ENCODE measurements at places on chromosomes 2 and 18.
A peak's percentile ranks its signal among the peaks of the same experiment; 100 is the strongest.

DNA sequence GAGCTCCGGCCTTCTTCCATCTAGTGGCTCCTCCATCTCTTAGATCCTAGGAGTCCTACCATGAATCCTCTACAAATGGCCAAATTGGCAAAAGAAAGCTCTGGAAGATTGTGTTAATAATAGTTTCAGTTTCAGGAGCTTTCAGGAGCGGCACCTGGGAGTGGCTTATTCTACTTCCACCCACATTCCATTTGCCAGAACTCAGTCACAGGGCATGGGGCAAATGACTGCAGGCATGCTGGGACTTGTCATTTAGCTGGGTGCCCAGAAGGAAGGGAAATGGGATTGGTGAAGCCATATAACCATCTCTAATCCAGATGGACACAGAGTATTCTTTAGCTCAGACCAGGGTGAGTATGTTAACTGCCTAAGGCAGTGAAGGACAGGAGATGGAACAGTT, 3.6 kb upstream of the LRATD1 start:
- DNase-seq = no peak

DNA sequence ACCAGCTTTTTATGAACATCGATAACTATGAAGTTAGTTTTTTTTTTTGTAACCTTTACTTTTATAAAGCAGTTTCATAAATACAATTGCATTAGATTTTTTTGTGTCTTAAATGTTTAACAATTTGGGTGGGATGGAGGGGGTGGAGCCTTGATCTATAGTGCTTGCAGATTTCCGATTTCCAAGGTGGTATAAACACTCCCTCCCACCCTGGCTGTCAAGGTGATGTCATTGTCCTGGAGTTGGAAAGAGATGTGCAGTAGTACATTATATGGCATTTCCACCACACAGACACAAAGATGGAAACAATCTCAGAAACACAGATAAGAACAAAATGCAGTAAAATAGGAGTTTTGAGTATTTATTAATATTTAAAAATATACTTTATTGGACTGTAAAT, 114.4 kb downstream of the TTN start:
- no peak for DNase-seq

GRCh38 chr2:143433251-143433650, 304.0 kb downstream of the ARHGAP15 start:
- DNase-seq = no peak

- no peak for DNase-seq
Measured at GRCh38 chr2:237150831-237151375, 65.2 kb downstream of the COPS8 start.

DNA sequence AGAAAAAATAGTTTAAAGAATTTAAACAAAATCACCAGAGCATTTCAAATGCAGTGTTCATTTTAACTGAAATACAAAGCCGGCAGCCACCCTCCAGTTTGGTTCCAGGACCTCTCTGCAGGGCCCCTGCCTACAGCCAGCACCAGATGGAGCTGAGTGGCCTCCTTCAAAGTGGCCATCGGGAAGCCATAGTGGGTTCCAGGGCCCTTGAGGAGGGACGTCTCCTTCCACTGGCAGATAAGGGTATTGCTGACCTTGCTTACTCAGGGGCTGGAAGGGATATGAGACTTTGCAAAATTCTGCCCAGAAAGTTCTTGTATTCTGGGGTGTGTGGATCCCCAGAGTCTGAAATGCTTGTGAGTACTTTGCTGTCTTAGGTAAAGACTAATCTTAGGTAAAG, 205.2 kb upstream of the APCDD1 start:
- DNase-seq = peak; percentile 37

DNA sequence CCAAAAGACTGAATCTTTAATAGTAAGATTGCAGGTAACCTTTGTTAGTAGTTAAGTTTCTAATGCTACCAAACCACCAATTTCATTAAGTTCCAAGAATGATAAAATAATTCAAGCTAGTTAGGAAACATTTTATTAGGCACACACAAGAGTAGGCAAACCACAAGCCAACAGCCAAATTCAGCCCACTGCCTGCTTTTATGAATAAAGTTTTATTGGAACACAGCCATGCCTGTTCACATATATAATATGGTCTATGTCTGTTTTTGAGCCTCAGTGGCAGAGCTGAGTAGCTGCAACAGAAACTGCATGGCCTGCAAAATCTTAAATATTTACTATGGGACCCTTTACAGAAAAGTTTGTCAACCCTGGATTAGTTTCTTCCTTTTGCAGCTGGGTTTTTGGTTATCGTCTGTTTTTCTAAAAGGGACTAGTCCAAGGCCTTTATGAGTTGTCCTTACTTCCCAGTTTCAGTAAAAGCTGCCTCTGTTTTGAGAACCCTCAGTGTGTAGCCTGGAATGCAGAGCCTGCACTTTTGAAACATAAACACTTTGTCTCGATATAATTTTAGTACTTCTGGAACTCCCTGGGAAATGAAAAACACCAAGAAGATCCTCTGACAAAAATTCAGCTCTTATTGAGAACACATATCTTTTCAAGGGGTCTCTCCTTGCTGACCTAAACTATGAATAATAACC, 39.1 kb downstream of the FRZB start:
- no peak for DNase-seq

GRCh38 chr2:71336802-71337201, 5.2 kb downstream of the ZNF638 start:
- no peak for DNase-seq

GRCh38 chr2:79388024-79388423, 124.8 kb upstream of the CTNNA2 start:
- DNase-seq = no peak

GRCh38 chr18:37729716-37730115, 164.1 kb upstream of the CELF4 start:
- no peak for DNase-seq

DNA sequence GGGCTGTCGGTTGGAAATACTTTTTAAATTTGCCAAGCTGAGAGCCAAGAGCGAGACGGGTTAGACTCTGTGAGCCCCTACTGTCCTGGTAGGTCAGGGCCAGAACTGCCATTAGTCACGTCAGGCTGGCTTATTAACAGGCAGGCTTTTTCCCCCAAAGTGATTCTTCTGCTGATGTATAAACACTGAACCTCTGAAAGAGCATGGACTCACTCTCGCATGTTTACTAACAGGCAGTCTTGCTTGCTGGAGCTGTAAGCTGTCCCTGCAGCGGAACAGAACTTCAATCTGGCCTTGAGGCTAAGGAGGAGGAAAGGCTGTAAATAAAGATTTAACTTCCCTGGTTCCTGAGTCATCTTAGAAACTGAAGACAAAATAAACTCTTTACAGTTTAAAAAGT, 288.4 kb downstream of the PIEZO2 start:
- DNase-seq = no peak

DNA sequence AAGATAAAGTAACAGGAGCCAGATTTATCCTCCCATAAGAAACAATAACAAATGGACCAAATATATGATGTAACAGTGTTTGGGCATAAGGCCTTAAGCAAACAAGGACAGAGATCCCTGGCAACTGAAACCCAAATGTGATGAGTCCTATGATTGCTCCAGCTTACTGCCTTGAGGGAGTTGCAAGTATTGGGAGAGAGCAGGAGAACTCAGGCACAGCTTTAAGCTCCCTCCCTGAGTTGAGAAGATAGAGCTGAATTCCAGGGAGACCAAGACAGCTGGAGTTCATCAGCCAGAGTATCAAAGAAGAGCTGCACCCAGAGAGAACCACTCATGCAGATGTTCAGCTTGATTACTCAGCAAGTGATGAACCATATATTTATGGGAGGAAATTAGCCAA, 814.5 kb upstream of the RAB6C start:
- no peak for DNase-seq

GRCh38 chr18:3810296-3810695, 360.3 kb downstream of the TGIF1 start:
- DNase-seq = no peak

- no peak for DNase-seq
Measured at GRCh38 chr2:174667250-174667860, 69.8 kb upstream of the WIPF1 start.

DNA sequence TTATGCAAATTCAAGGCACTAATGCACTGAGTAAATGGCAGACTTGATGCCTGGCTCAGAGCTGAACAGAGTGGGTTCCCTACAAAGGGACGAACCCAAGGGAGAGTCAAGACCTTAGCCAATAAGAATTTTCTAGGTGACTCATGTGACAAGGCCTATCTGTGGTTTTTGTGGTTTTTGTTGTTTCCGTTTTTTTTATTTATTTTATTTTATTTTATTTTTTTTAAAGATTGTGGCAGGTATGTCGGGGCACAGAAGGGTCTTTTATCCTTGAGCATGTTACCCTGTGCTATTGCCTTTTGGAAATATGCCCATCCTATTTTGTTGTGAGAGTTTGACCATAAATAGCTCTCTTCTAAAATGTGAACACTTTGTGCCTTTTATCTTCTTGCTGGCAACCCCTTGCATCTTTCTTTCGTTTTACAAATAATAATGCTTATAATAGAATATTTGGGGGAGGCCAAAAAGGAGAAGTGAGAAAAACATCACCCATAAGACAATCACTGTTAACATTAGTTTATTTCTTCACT, 113.4 kb upstream of the AQP4 start:
- no peak for DNase-seq

- no peak for DNase-seq
Measured at GRCh38 chr2:184178229-184178628, 420.1 kb upstream of the ZNF804A start.

- DNase-seq = no peak
Measured at GRCh38 chr2:217901400-217901799, 101.4 kb downstream of the TNS1 start.

DNA sequence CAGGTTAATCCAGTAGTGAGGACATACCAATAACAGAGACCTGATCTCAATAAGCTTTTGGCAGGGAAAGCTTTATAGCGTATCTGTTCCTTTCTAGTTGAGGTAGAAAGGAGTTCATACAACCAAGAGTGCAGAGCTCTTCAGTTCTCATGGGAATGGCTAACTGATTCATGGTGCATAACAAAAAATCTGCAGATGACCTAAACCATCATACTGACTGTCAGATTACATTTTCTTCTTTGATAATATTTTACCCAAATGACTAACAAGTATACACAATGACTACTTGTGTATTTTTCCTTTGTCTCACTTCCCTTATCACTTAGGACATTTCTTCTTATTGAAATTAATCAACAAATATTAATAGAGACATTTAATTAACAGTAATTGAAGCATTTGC, 140.0 kb upstream of the SERTAD2 start:
- no peak for DNase-seq

DNA sequence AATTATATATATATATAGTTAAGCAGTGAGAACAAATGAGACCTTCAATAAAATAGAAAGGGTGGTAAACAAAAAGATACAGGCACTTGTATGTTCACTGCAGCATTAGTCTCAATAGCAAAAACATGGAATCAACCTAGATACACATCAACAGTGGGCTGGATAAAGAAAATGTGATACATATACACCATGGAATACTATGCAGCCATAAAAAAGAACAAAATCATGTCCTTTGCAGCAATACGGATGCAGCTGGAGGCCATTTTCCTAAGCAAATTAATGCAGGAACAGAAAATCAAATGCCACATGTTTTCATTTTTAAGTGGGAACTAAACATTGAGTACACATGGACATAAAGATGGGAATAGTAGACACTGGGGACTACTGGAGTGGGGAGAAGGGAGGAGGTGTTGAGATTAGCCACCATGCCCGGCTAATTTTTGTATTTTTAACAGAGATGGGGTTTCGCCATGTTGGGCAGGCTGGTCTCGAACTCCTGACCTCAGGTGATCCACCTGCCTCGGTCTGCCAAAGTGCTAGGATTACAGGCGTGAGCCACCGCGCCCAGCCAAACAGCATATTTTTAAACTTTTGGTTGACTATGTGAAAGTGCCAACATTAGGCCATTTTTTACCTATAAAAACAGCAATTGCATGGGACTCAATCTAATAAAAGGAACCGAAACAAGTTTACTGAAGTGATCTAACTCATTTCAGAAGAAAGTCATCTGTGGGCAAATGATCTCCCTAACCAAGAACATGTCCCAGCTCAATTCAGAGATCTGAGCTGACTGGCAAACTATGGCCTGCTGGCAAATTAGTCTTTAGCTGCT, 23.7 kb downstream of the ICA1L start:
- DNase-seq = no peak

DNA sequence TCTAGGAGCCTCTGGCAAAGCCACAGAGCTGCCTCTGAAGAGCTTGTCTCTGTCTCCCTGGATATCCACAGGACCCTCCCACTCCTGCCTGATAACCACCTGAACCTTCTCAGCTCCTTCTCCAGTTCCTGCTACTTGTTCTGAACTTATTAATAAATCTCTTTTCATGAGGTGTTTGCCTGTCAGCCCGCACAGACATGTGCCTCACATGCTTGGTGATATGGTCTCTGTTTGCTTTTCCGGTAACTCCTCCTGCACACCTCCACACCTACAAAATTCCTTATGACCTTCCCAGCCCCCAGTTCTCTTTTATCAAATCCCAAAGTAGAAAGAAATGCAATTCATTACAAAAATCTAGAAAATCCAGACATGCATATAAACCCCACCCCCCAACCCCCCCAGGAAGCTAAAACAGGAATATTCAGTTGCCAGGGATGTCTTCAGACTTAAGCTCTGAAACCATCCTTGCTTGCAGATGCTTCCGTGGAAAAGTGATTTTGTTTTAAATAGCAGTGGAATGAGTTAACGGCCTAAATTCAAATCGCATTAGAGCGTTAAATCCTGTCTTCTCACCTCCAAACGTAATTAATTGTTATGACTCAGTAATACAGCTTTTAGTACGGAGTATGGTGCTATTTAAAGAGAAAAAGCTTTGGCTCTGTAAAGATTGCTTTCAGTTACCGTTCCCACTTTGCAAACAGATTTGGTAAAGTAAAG, 2.1 kb upstream of the PID1 start:
- DNase-seq = no peak

GRCh38 chr2:175847128-175847527, 154.9 kb downstream of the LNPK start:
- DNase-seq = no peak

DNA sequence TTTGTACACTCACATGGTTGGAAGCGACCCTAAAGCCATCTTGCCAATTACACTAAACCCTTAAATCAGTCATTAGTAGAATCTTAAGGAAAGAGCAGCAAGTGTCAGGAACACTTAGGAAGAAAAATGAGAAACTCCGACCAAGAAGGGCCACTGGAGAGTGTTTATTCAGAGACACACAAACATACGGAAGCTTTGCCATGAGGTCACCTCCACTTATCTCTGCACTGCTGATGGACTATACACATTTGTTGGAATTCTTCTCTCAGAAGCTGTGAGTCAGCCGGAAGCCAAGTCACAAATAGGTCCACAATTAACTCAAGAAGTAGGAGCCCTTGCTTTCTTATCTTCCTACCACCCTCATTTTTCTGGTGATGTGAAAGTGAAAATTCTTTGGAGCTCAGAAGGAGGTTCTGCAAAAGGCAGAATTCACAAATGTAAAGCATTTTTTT, 21.6 kb downstream of the BMP10 start:
- DNase-seq = no peak

DNA sequence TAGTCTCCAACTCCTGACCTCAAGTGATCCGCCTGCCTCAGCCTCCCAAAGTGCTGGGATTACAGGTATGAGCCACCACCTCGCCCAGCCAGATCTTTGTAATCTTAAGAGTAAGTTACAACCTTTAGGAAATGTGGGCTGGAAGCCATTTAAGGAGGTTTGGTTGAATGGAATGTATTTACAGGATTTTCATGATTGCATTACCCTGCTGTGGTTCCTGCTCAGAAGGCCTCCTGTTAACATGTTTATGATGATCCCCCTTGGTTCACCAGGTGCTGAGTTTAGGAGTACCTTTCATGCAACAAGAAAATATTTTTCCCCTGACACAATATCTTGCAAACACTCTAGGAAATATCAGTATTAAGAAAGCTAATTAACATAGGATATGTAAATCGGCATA, 187.4 kb upstream of the SH3BP4 start:
- DNase-seq = no peak
